ENCODE measurements at places on chromosomes 13 and 19. TPM values are rescaled to one million over a fixed set of nuclear protein-coding genes. Genes with fewer than 3 reads are reported as not detected.

Gene THOP1
- total RNA-seq: 72.5 TPM

Gene HCST
- 0.64 TPM for total RNA-seq

Gene CEACAM4
- total RNA-seq: not detected

DNA sequence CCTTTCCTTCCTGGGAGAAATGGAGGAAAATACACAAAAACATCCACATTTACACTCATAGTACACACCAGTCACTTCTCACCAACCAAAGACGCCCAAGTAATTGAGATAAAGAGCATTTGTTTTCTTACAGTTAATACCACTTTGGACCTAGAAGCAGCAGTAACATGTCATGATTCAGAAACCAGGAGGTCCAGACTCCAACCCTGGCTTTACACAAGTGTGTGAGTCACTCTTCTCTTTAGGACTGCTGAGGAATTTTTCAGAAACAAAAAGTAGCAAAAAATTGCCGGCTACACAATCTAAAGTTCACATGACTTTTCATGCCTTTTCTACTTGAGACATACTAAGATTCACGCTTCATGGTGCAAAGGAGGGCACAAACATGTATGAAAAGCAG, 42.1 kb downstream of the TUBGCP3 start:
- peak; percentile 87 for DNase-seq

- DNase-seq: no peak
Measured at GRCh38 chr19:12754465-12755196, 3.0 kb downstream of the BEST2 start.

DNA sequence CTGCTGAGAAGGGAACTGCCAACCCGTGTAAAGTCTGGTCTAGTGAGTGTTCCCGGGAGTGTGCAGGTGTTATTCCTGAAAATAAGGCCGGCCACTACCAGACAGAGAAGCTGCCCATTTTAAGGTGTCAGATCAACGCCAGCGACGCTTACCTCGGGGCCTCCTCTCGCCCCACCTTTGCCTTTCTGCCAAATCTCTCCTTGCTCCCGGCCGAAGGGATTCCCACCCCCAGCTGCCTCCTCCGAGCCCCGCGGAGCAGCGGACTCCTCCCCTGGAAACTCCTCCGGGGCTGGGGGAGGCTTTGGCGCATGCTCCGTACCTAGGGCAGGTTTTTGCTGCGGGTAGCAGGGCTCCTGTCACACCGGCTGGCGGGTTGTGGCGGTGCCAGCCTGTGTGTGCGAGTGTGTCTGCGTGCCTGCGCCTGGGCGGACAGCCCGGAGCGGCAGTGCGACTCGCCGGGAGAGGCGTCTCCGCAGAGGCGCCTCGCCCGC, at the start of gene HS6ST3:
TSS of gene HS6ST3 (plus strand) at position 359 of the 491 bp plus-strand sequence.
- no peak for DNase-seq
